Lung (tissue), 17 donors: ENCODE measurements at places on chromosomes 3 and 15. TPM values are rescaled to one million over a fixed set of nuclear protein-coding genes. Genes with fewer than 3 reads are reported as not detected.

The ZFYVE19 gene
- polyA plus RNA-seq: 17.3 TPM

- H3K27ac ChIP-seq: peak overlapping the region; percentile 61
- peaks cover 2% of the 10 kb centered on the region for H3K4me1 ChIP-seq
- no peak overlapping the region for H3K4me3 ChIP-seq
- H3K27me3 ChIP-seq: no peaks in the 10 kb centered on the region
- DNase-seq: peak; percentile 87
These were observed 78.1 kb upstream of the LMOD3 start for GRCh38 chr3:69200384-69201068.

DNA sequence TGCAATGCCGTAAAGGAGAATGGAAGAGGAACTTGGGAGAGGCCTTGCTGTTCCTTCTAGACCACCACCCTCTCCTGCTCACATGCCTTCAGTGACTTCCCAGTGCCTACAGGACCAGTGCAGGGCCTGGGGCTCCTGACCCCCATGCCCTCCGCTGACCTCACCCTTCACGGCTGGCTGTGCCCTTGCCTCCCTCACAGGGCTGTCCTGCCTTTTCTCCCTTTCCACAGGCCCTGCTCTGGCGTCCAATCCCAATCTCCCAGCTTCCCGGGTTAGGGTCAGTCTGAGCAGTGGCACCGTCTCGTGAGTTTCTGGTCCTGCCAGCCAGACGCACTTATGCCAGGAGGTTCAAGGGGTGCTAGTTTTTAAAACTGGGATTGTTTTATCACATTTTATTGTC is 110.4 kb downstream of the WNT7A start:
- no peaks in the 10 kb centered on the region for H3K4me1 ChIP-seq
- no peak overlapping the region for H3K4me3 ChIP-seq
- H3K27ac ChIP-seq: no peak overlapping the region
- DNase-seq: no peak
- no peaks in the 10 kb centered on the region for H3K27me3 ChIP-seq

DNA sequence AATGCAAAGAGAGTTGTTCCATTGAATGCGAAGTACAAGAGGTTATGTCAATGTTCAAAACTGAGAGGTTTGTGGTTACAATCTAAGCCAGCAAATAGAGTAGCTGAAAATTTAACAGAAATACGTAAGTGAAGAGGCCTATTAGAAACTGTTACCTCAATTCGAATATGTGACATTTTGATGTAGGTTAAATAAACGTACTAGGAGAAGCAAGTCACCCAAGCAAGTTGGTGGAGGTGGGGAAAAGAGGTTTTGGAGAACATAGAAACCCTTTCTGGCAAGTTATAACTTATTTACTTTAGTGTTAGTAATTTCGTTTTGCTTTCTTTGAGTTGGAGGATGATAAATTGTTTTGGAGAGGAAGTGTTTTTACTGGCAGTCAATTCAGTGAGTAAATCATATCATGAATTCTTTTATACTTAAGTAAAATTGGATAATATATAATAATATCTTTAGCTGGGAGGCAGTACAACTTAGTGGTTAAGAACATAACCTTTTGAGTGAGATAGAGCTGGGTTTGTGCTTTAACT is 91.2 kb upstream of the NAALADL2 start:
- H3K27me3 ChIP-seq: no peaks in the 10 kb centered on the region
- H3K4me3 ChIP-seq: no peak overlapping the region
- peaks cover 3% of the 10 kb centered on the region for H3K4me1 ChIP-seq
- no peak overlapping the region for H3K27ac ChIP-seq
- H3K36me3 ChIP-seq: no peaks in the 10 kb centered on the region

The RPP14 gene
- 6.8 TPM for polyA plus RNA-seq

The RHOA gene
- polyA plus RNA-seq: 269 TPM

DNA sequence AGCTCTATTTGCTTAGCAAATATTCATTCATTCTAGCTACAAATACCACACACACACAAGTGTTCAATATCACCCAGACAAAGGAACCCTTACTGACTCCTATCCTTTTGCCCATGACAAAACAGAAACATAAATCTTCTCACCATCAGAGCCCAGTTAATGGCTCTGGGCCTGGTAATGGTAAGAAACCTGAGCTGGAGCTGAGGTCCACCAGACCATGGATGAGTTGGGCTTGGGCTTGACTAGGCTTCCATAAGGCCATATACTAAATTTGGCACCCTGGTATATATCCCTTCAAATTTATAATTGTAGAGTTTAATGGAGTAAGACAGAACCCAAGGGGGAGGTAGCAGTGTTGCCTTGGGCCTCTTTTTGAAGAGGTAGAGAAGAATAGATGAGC is 29.4 kb downstream of the GPR176 start:
- H3K27me3 ChIP-seq: no peaks in the 10 kb centered on the region
- no peaks in the 10 kb centered on the region for H3K4me1 ChIP-seq
- no peak overlapping the region for H3K4me3 ChIP-seq
- DNase-seq: no peak
- H3K36me3 ChIP-seq: no peaks in the 10 kb centered on the region

The CCDC191 gene
- polyA plus RNA-seq: 2.5 TPM

GRCh38 chr15:59958288-59958687 is 45.8 kb upstream of the FOXB1 start:
- H3K27me3 ChIP-seq: no peaks in the 10 kb centered on the region
- DNase-seq: no peak
- no peaks in the 10 kb centered on the region for H3K4me1 ChIP-seq
- H3K36me3 ChIP-seq: no peaks in the 10 kb centered on the region
- no peak overlapping the region for H3K4me3 ChIP-seq
- H3K27ac ChIP-seq: no peak overlapping the region

The IGF2BP2 gene
- 7.8 TPM for polyA plus RNA-seq

- no peak for DNase-seq
- H3K4me1 ChIP-seq: no peaks in the 10 kb centered on the region
- no peaks in the 10 kb centered on the region for H3K27me3 ChIP-seq
- no peaks in the 10 kb centered on the region for H3K36me3 ChIP-seq
These were observed 23.2 kb downstream of the CPEB1 start for GRCh38 chr15:82624008-82624407.

The FBXW12 gene
- not detected for polyA plus RNA-seq

The CAND2 gene
- 1.6 TPM for polyA plus RNA-seq

The MAGI1 gene
- polyA plus RNA-seq: 10.3 TPM

DNA sequence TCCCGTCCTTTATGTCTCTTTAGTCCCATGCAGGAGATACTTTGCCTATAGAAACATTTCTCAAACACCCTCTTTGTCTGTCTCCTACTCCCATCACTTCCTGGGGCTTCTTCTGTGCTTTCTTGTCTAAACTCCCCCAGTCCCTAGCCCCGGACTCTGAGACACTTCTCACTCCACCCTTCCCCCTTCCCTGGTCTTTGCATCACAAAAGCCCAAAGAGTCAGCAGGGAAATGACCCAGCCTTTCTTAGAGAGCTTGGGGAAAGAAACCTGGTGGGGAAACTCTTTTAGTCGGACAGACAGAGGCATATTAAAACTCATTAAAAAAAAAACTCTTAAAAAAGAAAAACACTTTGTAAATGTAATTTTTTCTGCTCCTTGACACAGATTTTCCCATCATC is 211.2 kb downstream of the TJP1 start:
- no peak overlapping the region for H3K4me3 ChIP-seq
- H3K27me3 ChIP-seq: no peaks in the 10 kb centered on the region
- no peaks in the 10 kb centered on the region for H3K36me3 ChIP-seq

DNA sequence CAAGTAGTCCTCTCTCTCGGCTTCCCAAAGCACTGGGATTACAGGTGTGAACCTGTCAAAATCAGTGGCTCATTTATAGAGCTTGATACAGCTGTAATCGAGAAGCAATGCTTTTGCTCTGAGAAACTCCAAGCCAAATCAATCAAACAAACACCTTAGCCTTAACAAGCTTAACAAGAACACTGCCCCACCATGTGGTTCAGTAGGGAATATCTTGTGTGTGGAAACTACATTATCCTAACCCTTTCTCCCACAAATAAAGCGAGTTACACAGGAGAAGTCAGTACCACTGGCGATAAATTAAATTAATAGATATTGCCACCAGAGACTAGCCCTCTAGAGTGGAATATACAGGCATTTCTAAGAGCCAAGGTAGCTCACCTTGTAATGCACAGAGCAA is 13.9 kb downstream of the CDAN1 start:
- no peaks in the 10 kb centered on the region for H3K27me3 ChIP-seq
- H3K36me3 ChIP-seq: peaks cover 59% of the 10 kb centered on the region
- H3K4me3 ChIP-seq: no peak overlapping the region
- no peak for DNase-seq
- no peak overlapping the region for H3K27ac ChIP-seq

DNA sequence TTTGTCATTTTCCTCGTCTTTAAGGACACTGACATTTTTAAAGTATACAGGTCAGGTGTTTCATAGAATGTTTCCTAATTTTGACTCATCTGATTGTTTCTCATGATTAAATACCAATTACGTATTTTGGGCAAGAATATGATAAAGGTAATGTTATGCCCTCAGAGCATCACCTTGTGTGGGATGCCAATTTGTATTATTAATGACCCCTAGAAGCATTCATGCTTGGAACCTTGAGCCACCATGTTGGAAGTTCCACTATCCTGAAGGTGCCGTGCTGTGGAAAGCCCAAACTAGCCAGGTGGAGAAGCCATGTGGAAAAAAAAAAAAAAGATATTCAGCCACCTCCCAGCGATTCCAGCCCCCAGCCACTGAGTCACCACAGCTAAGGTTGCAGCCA is 19.1 kb upstream of the B4GALT4 start:
- no peak overlapping the region for H3K27ac ChIP-seq
- no peak overlapping the region for H3K4me3 ChIP-seq
- no peaks in the 10 kb centered on the region for H3K36me3 ChIP-seq
- no peaks in the 10 kb centered on the region for H3K4me1 ChIP-seq
- no peak for DNase-seq

GRCh38 chr15:52717481-52717880 is 38.3 kb upstream of the ATOSA start:
- H3K4me1 ChIP-seq: no peaks in the 10 kb centered on the region
- no peak overlapping the region for H3K4me3 ChIP-seq
- no peaks in the 10 kb centered on the region for H3K27me3 ChIP-seq
- DNase-seq: no peak

DNA sequence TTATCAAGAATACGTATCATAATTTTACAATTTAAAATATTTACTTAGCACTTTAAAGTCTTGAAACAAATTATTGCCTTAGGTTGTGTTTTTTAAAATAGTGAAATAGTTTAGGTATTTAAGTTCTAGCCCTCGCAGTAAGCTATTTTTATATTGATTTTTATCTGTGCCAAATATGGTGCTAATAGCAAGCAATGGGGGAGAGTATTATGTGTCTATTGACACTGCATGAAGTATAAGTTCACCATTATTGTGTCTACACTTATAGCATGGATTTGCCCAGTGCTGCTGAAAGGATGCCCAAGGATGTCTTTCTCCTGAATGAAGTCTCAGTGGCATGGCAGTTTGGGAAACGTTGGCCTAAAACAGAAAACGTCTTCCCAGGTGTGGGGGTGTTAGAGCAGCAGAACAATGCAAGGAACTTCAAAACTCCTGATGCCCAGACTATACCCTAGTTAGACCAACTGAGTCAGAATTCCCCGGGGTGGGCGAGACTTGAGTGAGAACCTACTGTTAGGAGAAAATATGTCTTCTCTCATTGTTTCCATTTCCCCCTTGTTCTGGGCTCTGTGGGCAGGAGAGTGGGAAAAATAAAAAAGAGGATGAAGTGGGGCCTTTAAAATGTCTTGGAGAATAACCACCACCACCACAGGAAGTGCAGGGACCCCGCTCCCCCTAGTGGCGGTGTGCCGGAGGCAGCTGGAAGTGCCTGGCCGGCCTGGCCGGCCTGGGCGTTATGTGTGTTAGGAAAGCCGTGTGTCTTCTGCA is 104.2 kb upstream of the SLC7A14 start:
- peak; percentile 45 for DNase-seq
- no peaks in the 10 kb centered on the region for H3K4me1 ChIP-seq
- H3K27ac ChIP-seq: no peak overlapping the region

DNA sequence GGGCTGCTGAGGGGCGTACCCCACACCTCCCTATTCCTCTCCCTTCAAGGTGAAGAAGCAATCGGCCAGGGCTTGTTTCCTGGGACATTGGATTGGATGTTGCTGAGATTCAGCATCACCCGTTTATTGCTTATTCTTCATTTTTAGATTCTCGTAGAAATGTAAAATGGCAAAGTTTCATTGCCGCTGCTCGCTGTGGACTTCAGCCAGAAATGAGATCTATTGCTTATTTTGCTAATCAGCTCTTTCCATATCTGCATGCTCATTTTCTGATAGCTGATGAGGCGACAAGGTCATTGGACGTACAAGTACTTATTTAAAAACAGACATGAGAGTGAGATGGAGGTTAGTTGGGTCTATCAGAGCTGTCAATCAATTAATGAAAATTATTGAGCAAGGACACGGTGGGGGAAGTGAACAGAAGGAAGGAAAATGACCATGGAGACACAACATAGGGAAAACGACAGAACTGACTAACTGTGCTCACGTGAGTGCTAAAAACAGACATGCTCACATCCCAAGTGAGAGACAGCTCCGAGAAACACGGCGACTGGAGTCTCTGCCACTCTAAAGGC is 471.2 kb downstream of the NR2F2 start:
- no peaks in the 10 kb centered on the region for H3K36me3 ChIP-seq
- DNase-seq: peak; percentile 20
- no peaks in the 10 kb centered on the region for H3K4me1 ChIP-seq

DNA sequence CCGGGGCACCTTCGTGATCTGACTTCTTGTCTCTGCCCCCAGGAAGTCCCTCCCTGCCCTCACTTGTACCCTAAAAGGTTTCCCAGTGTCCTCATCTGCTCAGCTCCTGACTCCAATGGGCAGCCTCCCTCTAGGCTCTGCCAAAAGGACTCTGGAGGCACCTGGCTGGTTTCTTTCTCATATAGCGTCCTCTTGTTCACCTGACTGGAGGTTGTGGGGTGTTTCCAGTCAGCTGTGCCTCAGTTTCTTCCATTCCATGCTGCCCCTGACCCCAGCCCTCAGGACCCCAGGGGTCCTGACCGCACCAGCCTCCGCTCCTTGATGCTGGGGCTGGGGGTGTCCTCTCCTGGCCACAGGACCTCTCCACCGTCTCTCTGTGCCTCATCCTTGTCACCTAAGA is 2.5 kb downstream of the PRR23E start:
- no peaks in the 10 kb centered on the region for H3K27me3 ChIP-seq
- no peak overlapping the region for H3K27ac ChIP-seq
- no peaks in the 10 kb centered on the region for H3K36me3 ChIP-seq
- H3K4me1 ChIP-seq: no peaks in the 10 kb centered on the region
- no peak overlapping the region for H3K4me3 ChIP-seq
- DNase-seq: no peak

GRCh38 chr3:40920041-40920440 is 279.3 kb upstream of the CTNNB1 start:
- H3K4me1 ChIP-seq: no peaks in the 10 kb centered on the region
- H3K27me3 ChIP-seq: no peaks in the 10 kb centered on the region
- H3K36me3 ChIP-seq: no peaks in the 10 kb centered on the region
- H3K27ac ChIP-seq: no peak overlapping the region

GRCh38 chr3:147616998-147617619 is 207.9 kb downstream of the ZIC1 start:
- H3K4me1 ChIP-seq: no peaks in the 10 kb centered on the region
- no peaks in the 10 kb centered on the region for H3K36me3 ChIP-seq
- H3K27me3 ChIP-seq: no peaks in the 10 kb centered on the region
- no peak overlapping the region for H3K27ac ChIP-seq
- peak; percentile 43 for DNase-seq

The CNTN4 gene
- polyA plus RNA-seq: 2.6 TPM
